ENCODE measurements at places on chromosomes 3 and 15.
A peak's percentile ranks its signal among the peaks of the same experiment; 100 is the strongest.

DNA sequence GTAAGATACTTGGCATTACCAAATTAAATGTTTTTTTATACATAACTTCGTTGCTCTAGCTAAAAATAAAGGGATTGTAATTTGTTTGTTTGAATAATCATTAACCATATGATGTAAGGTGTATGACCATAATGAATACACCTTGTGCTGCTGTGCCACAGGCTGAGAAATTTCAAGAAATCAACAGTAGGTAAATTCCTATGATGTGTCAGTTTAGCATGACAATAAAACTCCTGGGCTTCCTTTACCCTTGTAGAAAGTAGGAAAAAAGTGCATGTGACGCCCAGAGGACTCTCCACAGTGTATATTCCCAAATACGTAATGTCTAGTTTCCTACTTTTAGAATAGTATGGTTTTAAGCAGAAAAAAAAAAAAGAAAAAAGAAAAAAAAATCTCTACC is 208.1 kb downstream of the SATB1 start:
- no peak for DNase-seq

GRCh38 chr15:98723195-98723594 is 74.9 kb downstream of the IGF1R start:
- DNase-seq: no peak

GRCh38 chr3:169505577-169506230 is 157.8 kb downstream of the MECOM start:
- no peak for DNase-seq

- DNase-seq: no peak
Observed at GRCh38 chr3:64316971-64317370, 91.7 kb upstream of the PRICKLE2 start.

- DNase-seq: no peak
Observed at GRCh38 chr3:65713016-65713415, 325.7 kb downstream of the MAGI1 start.

GRCh38 chr3:65330072-65330471 is 642.3 kb upstream of the ADAMTS9 start:
- DNase-seq: no peak

DNA sequence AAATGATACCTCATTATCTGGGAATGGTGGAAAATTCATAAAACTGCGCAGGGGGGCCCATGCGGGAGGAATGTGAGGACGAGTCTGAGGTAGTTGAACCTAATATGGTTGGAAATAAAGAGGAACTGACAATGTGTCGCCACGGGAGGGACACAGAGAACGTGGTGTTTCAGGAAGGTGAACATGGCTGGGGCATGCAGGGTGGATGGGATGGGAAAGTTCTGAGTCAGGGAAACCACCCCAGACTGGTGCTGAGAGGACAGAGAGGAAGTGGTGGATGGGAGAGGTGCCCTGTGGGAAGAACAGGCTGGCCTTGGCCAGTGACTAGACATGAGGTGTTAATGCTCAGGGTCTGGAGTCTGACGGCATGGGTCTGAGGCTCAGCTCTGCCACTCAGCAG is 137.1 kb upstream of the WNT5A start:
- no peak for DNase-seq

GRCh38 chr3:34292605-34293300 is 494.3 kb downstream of the PDCD6IP start:
- DNase-seq: no peak

- no peak for DNase-seq
Observed at GRCh38 chr3:188845514-188845913, 326.3 kb upstream of the TPRG1 start.

GRCh38 chr3:53939086-53939582 is 47.5 kb upstream of the SELENOK start:
- no peak for DNase-seq

DNA sequence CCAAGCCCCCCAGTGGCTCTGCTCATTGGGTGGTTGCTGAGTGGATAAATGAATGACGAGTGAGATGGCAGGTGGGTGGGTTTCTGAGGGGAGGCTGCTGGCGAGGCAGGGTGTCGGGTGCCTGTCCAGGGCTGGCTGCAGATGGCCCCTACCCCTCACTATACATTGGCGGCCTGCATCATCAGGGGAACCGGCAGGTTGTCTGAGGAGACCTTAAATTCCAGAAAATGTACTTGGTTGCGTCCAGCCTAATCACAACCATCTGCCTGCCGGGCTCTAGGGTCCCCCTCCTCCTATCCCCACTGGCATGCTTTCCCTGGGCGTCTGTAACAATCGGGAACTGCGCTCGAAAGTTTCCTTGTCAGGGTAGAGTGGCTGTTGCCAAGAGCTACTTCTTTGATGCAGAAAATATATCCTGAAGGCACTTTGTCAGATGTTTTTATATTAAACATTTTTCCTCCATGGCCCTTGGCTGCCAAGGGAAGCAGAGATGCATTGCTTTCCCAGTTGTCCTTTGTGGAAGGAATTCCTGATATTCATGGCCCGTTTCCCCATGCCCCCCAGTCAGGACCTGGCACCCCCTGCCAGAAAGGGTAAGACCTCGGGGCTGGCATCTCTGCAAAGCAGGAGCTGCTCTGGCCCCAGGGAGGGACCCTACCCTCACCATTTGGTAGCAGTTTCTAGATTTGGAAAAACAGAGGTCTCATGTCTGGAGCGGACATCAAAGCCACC is 22.9 kb downstream of the SMAD6 start:
- DNase-seq: no peak

GRCh38 chr3:135191708-135192107 is 396.6 kb downstream of the EPHB1 start:
- no peak for DNase-seq

- no peak for DNase-seq
Observed at GRCh38 chr3:45135959-45136358, 10.2 kb downstream of the CDCP1 start.

- DNase-seq: no peak
Observed at GRCh38 chr15:68366314-68366713, 65.6 kb downstream of the ITGA11 start.

DNA sequence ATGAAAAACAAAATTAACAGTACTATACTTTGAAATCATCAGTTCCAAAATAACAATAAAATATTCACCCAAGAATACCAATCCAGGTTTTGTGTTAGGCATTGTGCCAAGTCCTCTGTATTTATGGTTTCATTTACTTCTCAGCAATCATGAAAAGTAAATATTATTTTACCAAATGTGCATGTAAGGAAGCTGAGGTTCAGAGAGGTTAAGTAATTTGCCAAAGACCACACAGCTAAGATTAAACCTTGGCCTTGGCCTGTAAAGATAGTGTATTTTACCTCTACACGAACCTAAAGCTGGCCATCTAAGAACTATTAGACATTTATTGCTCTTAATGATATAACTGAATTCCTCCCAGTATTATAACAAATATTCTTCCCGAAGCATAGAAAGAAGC is 124.4 kb upstream of the SLC2A2 start:
- no peak for DNase-seq

DNA sequence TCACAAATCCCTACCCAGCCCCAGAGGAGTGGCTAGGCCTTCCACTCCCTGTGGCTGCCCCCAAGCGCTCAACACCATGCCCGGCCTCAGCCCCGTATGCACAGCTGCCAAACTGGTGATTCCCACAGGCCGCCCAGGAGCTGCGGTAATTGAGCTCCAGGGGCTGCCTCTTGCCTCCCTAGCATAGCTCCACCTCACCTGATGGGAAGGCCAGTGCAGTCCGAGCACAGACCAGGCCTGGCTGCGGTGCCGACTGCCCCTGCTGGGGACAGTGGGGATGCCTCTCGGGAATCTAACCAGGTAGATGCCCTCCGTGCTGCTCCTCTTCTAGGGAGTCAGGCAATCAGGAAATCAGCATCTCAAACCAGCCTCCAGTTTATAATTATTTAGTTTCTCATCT is 25.9 kb downstream of the SCN5A start:
- no peak for DNase-seq

DNA sequence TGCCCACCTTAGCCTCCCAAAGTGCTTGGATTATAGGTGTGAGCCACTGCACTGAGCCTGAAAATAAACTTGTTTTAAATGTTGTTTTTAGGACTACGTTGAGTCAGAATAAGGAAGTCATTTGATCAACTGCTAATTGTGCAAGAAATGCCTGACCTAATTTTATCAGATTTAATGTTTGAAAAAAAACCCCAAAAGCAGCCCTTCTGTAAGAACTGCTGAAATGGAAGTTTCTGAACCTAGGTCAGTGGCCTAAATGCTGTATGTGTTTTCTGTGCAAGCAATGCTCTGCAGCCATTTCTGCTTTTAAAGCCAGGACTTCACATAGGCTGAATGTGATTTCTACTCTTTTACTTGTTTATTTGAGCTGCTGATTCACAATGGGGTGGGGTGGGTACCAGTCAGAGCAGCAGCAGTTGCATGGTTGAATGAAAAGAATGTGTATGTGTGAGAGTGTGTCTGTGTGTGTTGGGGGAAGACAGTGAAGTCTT is 6.6 kb downstream of the GPX1 start:
- no peak for DNase-seq

DNA sequence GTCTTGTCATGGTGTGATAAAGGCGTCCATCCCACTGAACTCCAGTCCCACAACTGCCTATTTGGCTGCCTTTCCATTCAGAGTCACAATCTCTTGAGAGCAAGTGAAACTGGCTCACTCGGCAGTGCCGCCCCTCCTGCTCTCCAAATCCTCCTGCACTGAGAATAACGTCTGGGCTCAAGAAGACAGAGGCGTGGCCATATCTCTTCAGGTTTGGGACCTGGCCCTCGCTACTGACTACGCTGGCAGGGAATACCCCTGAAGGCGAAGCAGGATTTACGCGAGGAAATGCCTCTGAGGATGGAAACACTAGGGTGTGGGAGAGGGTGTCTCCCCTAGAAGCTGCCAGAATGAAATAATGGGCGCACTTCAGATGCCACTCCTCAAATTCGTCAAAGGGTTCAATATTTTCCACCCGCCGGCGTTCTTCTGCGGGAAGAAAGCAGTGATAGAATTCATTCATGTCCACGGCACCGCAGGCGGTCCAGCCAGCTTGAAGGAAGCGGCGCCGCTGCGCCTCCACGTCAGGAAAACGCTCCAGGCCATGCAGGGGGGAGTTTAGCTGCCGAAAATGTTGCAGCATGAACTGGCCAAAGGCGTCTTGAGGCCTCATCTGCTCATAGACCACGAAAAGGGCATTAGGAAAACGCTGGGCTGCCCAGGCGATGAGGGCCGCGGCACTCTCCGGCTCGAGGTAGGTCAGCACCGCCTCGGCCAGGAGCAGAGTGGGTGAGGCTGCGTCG is 985 bp downstream of the LCMT2 start:
- no peak for DNase-seq

DNA sequence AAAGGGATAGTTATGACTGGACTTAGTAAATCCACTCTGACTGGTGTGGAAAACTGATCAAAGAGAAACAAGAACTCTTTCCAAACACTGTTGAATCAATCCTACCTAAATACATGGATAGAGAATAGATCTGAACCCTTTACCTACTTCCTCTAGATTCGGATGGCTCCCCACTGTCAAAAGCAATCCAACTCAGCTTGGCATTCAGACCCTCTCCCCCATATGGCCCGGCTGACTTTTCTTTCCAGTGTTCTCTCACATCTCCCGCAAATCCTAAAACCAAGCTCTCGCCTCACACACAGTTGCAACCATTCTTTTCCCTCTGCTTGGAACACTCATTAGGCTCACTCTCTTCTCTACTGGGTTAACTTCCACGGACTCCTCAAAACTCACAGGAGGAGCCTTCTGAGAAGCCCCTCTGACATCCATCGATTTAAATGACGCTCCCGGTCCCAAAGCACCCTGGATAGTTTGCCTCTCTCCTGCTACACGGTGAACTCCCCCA is 639 bp downstream of the SPICE1 start:
- DNase-seq: no peak

DNA sequence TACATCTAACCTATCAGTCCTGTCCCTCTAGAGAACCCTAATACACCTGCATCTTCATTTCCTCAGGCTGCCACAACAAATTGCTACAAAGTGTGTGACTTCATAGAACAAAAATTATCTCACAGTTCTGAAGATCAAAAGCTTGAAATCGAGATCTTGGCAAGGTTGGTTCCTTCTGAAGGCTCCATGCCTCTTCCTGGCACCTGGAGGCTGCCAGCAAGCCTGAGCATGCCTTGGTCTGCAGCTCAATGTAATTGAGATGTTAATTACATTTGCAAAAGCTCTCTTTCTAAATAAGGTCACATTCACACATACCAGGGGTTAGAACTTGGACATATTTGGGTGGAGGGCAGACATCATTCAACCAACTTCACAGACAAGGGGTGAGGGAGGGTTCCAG is 86.4 kb upstream of the ABHD17C start:
- DNase-seq: no peak

DNA sequence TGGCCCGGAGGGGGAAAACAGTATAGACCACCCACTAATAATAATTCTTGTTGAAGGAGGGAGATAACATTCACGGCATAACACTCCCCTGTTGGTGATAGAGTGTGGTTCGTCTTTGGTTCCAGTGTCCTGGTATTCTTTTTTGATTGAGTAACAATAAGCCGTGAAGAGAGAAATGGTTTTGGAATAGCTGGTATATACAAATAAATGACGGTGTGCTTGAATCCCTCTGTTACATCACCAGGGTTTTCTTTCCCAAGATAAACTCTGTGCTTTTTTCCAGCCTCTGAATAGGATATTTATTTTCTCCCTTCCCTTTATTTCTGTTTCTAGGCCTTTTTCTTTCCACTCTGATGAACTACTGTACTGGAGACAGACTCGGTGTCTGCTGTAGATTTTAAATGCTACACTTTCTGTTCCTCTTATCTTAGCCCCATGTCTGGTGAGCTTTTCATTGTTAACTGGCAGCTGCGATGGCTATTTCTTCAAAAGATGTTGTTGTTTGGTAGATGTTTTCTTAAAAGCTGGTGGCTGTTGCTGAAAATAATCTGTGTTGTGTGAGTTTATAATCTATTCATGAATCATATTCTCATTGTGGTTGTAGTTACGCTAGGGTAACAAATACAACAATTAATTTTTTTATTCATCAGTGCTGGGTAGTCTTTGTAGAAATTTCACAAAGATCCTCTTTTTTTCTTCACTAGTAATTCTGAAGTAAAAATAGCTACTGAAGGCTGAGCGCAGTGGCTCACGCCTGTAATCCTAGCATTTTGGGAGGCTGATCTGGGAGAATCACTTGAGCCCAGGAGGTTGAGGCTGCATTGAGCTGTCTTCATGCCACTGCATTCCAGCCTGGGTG is 15.5 kb upstream of the SCAANT1 start:
- DNase-seq: no peak

GRCh38 chr3:48468329-48468731 is 21.8 kb downstream of the ATRIP start:
- DNase-seq: no peak

- DNase-seq: no peak
Observed at GRCh38 chr3:144923046-144923775, 951.6 kb downstream of the DIPK2A start.

- DNase-seq: peak; percentile 19
Observed at GRCh38 chr3:161273589-161274218, 52.6 kb downstream of the NMD3 start.

GRCh38 chr3:14007006-14007405 is 117.7 kb downstream of the CHCHD4 start:
- DNase-seq: no peak

GRCh38 chr3:53478166-53478830 is 16.1 kb upstream of the CACNA1D start:
- DNase-seq: no peak

DNA sequence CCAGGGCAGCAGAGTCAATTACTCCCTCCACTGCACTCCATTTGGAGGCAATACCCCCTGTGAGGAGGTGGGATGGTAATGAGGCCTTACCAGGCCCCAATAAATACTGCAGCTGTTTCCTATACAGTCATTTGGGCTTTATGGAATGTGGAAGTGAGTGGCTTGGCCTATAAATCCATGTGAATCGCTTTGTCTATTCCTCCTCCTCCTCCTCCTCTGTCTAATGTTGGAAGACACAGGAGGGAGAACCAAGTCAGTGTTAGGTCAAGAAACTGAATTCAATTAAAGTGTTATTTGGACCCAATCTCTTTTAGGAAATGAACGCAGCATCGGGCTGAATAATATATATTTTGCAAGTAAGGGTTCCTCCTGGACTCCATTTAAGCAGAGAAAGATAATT is 17.3 kb upstream of the SRGAP3 start:
- DNase-seq: no peak
